Frontal cortex (tissue), 4 donors: ENCODE measurements at places on chromosomes 6 and 20. TPM values are rescaled to one million over a fixed set of nuclear protein-coding genes. Genes with fewer than 3 reads are reported as not detected.

Gene ANKRD66
- total RNA-seq, result not detected

GRCh38 chr6:80338201-80338836, 231.8 kb downstream of the BCKDHB start:
- DNase-seq, result no peak

DNA sequence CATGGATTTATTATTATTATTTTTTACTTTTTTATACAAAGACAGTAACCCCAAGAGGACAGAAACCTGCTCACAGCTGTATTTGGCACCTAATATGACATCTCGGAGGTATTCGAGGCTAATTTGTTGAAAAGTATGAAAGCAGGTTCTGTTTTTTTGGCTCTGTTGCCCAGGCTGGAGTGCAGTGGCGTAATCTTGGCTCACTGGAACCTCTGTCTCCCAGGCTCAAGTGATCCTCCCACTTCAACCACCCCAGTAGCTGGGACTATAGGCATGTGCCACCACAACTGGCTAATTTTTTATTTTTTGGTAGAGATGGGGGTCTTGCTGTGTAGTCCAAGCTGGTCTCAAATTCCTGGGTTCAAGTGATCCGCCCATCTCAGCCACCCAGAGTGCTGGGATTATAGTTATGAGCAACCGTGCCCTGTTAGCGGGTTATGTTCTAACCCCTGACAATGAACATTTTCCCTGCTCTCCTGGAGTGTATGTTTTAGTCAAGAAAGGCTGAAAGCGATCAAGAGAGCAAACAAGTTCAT, 53.7 kb upstream of the ZNF217 start:
- no peak for DNase-seq

GRCh38 chr20:4230651-4231050, 215.3 kb upstream of the RNF24 start:
- DNase-seq, result no peak

Gene NOTCH4
- 5.3 TPM for total RNA-seq

Gene DUSP22
- total RNA-seq, result 14.7 TPM

- DNase-seq, result no peak
Measured at GRCh38 chr6:161544801-161545480, 271.1 kb upstream of the AGPAT4 start.

Gene IYD
- not detected for total RNA-seq

DNA sequence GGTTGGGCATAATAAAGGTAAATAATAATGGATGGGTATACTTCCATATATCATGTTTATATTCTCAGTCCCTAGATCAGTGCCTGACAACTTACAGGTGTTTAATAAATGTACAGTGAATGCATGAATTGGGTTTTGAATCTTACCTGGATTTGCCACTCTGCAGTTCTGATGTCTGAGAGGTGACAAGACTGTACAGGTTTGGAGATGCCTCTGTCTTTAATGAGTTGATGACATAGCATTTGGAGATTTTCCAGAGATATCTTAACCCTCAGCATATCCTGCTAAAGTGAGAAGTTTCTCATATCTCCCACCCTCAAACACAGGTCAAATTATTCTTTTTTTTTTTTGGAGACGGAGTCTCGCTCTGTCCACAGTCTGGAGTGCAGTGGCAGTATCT, 2.2 kb downstream of the ANKS1A start:
- DNase-seq, result no peak

Gene INSM1
- 8.6 TPM for total RNA-seq

GRCh38 chr6:108928650-108929049, 80.4 kb downstream of the ARMC2 start:
- no peak for DNase-seq
